ENCODE measurements at places on chromosomes 12 and 14. TPM values are rescaled to one million over a fixed set of nuclear protein-coding genes. Genes with fewer than 3 reads are reported as not detected.

DNA sequence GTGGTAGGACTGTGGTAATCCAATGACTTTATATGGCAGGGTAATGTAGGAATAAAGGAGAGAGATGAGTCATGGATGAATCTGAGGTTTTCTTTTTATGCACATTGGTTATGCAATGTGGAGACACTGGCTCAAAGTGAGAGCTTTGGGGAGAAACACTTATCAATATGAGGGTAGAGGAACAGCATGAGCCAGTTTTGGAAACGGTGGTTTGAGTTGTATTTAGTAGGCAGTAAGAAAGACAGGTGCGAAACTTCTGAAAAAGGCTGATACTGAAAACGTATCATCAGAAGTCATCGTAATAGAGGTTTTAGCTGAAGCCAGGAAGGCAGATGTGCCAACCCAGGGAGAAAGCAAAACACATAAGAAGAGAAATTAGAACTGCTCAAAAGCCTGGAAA lies 854.8 kb upstream of the SEL1L start:
- no peak for DNase-seq

PHETA1 gene
- total RNA-seq = 27.2 TPM

DNA sequence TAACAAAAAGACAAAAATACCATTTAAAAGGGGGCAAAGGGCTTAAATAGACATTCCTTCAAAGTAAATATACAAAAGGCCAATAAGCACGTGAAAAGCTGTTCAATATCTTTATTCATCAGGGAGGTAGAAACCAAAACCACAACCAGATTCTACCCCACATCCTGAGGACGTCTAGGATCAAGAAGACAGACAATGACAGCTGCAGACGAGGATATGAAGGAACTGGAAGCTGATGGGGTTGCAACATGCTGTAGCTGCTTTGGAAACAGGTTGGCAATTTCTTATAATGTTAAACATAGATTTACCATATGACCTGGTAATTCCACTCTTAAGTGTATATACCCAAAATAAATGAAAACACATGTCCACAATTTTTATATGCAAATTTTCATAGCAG lies 85.1 kb upstream of the C14orf180 start:
- no peak for DNase-seq

DNA sequence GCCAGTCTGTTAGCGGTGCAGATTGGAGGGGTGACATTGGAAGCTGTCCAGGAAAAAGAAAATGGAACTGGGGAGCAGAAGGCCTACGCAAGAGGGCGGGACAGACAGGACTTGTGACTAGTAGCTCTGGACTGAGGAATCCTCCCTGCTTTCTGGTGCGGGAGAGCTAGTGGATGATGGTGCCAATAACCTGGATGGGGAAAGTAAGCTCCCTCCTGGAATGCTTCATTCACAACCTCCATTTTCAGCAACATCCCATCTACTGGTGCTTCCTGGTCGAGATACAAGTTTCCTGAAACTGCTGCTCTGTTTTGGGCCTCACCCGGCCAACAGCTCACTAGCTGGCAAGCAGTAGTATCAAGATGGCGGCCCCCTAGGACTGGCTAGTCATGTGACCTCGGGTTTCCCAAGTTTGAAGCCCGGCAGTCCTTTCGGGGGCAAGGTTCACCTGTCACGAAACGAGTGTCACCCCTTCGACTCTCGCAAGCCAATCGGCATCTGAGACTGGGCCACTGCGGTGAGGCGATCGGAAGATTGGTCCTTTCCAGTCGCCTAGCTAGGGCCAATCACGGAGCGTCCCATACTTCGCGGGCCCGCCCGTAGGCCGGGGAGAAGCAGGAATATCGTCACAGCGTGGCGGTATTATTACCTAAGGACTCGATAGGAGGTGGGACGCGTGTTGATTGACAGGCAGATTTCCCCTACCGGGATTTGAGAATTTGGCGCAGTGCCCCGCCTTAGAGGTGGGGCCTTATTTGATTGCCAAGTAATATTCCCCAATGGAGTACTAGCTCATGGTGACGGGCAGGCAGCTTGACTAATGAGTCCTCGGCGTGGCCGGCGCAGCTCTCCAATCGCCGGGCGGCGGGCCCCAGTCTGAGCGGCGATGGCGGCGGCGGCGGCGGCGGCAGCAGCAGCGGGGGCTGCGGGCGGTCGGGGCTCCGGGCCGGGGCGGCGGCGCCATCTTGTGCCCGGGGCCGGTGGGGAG lies at the start of gene PABPN1:
Gene PABPN1, plus strand, starts transcription at position 874 of the 988 bp plus-strand sequence. Its CDS starts 13 bp downstream, at position 887.
- peak; percentile 100 for DNase-seq

GRCh38 chr12:108641446-108642268 lies 8.0 kb upstream of the SELPLG start:
- DNase-seq = no peak

LPAR5 gene
- total RNA-seq = 2.4 TPM

CLEC1B gene
- 1.7 TPM for total RNA-seq

OVCH1 gene
- 0.43 TPM for total RNA-seq

- no peak for DNase-seq
These were observed 71.2 kb downstream of the KCNK13 start for GRCh38 chr14:90132821-90133570.

DNA sequence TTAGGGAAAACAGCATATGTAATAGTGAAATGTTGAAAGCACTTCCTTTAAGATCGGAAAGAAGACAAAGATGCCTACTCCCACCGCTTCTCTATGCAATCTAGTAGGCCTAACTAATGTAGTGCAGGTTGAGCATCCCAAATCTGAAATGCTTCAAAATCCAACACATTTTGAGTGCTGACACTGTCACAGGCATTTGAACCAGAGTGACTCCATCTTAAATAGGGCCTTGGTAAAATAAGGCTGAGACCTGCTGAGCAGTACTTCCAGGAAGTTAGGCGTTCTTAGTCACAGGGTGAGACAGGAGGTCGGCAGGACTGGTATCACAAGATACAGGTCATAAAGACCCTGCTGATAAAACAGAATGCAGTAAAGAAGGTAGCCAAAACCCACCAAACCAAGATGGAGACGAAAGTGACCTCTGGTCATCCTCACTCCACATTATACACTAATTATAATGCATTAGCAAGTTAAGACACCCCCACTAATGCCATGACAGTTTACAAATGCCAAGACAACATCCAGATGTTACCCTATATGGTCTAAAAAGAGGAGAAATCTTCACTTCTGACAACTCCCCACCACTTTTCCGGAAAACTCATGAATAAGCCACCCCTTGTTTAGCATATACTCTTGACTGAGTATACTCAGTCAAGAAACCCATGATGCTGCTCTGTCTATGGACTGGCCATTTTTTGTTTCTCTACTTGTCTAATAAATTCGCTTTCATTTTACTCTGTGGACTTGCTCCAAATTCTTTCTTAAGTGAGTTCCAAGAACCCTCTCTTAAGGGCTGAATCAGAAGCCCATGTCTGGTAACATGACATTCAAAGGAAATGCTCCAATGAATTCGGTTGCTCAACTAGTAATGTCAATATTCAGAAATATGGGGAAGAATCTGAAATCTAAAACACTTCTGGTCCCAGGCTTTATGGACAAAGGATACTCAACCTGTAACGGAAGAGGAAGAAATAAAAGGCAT lies 47.1 kb upstream of the MTERF2 start:
- no peak for DNase-seq

DNA sequence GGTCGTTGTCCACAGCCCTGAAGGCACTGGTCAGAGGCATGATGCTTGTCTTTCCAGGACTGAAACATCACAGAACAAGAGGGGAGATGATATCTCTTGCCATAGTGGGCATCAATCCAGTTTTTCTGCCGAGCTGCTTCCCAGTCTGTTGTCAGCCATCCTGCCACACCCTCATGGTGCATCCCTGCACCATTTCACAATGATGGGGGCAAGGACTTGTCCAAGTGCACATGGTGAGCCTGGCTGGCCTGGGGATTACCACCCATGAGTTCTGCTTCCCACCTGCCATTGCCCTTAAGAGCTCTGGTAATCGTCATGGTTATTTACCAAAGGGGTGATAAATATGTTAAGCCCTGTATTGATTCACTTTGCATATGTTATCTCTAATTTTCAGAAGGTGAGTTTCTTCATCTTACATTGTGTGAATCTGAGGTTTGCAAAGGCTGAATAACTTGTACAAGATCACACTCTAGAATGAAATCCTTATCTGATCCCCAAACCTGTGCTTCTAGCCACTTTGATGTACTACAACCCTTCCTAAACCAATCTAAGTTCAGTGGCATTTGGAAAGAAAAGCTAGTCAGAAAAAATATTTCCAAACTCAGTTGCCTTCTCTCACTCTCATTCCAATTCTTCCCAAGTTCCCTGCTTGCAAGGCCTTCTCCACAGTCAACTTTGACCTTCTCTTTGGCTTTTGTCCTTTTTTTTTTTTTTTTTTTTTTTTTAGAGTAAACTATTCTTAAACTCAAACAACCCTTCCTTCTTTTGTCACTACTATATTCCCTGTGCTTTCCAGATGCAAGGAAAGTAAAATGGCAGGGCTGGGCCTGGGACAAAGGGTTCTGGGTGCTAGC lies 2.3 kb downstream of the AVIL start:
- no peak for DNase-seq

- no peak for DNase-seq
These were observed 172.0 kb downstream of the BCAT1 start for GRCh38 chr12:24776861-24777260.

- DNase-seq = no peak
These were observed 291.8 kb downstream of the FOXN3 start for GRCh38 chr14:89125216-89125615.

TSPAN19 gene
- 2.4 TPM for total RNA-seq

DNA sequence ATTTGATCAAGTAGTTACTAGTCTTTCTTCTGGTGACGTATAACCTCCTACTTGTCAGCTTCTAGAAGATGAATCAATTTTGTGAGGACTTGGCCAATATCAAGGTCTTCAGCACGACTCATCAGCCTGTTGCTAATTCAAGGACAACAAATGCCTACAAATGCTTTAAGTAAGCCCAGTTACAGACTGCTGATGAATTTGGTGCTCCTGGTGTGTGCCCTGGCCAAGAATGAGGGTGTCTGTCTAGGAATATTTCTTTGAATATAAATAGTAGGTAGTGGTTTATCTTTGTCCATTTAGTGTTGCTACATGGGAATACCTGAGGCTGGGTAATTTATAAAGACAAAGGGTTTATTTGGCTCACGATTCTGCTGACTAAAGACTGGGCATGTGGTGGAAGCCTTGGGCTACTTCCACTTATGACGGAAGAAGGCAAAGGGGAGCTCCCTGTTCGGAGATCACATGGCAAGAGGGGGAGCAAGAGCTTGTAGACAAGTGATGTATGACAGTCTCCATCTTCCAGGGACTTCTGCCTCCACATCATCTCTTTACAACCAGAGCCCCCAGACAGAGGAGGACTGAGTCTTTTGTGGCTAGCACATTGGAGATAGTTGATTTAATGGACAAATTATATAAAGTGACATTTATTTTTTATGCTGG lies 180.2 kb downstream of the CRADD start:
- DNase-seq = no peak

GRCh38 chr12:8695116-8695515 lies 2.7 kb upstream of the RIMKLB start:
- no peak for DNase-seq

DNA sequence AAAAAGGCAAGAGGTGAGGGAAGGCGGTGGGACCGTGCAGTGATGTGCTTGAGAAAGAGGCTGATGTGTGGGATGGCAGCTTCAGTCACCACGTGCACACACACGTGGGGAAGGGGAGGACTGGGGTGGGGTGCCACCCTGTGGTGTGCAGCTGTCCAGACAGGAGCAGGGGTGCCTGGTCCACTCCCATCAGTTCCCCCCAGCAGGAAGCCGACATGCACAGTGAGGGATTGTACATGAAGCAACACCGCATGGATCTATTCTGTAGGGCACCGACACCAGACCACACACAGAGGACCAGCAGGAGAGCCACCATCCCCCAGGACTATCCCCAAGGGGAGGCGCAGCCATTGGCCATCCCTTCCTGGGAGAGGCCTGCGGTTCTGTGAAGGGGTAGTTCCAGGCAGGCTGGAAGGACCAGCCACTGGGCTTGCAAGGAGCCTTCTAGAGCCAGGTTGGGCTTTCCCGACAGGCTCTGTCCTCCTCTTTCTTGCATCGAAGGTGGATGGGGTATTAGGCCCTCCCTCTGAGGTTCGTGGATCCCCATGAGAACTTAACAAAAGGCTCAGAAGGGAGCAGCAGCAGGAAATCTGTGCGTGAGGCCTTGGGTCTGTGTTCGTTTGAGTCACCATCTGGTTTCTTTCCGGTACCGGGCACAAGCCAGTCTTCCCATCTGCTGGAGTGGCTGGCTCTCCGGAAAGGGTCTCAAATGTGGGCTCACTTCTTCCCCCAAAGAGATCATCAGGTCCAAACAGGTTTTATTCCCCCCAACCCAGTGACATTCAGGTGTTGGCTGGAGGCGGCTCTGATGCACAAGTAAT lies 59.8 kb downstream of the PLEKHG3 start:
- DNase-seq = peak; percentile 49

PTPRQ gene
- 1.4 TPM for total RNA-seq

GRCh38 chr14:101855958-101856357 lies 94.4 kb downstream of the PPP2R5C start:
- no peak for DNase-seq

DNA sequence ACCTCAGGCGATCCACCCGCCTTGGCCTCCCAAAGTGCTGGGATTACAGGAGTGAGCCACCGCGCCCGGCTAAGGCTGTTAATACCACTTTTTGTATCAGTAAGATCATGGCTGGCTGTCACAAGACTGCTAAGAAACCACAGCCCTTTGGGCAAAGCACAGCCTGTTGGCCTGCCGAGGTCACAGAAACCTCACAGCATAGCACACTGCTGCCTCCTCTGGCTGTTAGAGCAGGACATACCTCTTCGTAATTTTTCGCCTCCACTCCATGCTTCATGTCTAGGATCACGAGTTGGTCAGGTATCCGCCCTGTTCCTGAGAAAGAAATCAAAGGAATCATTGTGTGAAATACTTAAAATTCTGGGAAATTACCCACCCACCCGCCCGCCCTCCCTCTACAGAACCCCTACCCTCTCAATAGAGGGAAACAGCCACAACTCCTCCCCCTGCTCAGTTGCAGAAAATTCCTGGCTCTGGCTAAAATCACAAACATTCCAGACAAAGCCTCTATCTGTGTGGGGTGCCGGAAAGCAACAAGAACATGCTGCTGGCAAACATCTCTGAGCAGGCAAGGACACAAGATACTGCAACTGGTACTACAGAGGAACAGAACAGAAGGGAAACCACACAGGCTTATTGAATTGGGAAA lies 20.7 kb upstream of the NEK9 start:
- peak; percentile 89 for DNase-seq

TSPAN9 gene
- 19.8 TPM for total RNA-seq

DNA sequence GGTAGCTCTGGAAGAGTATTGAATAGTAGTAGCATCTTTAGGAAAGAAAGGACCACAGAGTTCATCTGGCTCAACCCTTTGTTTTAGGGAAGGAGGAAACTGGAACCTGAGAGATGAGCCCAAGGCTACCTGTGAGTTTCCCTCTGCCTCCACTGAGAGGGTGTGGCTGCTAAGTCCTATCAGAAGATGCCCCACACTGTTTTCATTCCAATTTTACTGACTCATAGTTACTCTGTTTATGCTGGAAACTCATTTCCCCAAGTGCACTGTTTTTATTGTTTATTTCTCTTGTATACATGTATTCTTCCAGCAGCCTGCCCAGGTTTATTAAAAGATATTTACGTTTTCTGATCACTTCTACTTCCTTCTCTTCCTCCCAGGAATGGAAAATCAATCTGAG lies 127.4 kb upstream of the ARHGAP5 start:
- DNase-seq = no peak

ANKRD33 gene
- not detected for total RNA-seq

- DNase-seq = no peak
These were observed 74.6 kb downstream of the MED13L start for GRCh38 chr12:116202940-116203339.

GRCh38 chr12:28145216-28145615 lies 45.0 kb upstream of the CCDC91 start:
- DNase-seq = no peak

ATXN7L3B gene
- total RNA-seq = 21.0 TPM

- no peak for DNase-seq
These were observed 95.2 kb downstream of the RASSF9 start for GRCh38 chr12:85741046-85741445.

Measured in testis (tissue), 5 donors.